WTC11 (cell line): ENCODE measurements at places on chromosomes 2 and 18. TPM values are rescaled to one million over a fixed set of nuclear protein-coding genes. Genes with fewer than 3 reads are reported as not detected.
A peak's percentile ranks its signal among the peaks of the same experiment; 100 is the strongest.

- H3K27ac ChIP-seq: no peak overlapping the region
- H3K4me3 ChIP-seq: no peak overlapping the region
- H3K4me1 ChIP-seq: no peaks in the 10 kb centered on the region
Measured at GRCh38 chr2:43685357-43685756, 9.1 kb upstream of the C1GALT1C1L start.

DNA sequence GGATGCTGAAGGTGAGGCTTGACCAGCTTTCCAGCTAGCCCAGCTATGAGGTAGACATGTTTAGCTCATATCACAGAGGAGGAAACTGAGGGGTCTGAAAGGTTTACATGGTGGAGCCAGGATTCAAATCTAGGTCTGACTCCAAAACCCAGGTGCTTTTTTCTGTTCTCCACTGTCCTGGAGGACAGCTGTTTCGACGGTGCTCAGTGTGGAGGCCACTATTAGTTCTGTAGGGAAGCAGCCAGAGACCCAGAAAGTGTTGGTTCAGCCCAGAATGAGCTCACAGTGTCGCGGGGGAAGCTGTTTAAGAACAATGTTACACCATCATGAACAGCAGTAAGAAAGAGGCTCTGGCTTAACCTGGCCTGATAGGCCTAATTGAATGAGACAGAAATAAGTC, 11.1 kb downstream of the PROC start:
- no peak overlapping the region for H3K4me3 ChIP-seq
- no peaks in the 10 kb centered on the region for H3K36me3 ChIP-seq
- no peak for DNase-seq
- no peak overlapping the region for H3K27ac ChIP-seq
- peaks cover 9% of the 10 kb centered on the region for H3K4me1 ChIP-seq

DNA sequence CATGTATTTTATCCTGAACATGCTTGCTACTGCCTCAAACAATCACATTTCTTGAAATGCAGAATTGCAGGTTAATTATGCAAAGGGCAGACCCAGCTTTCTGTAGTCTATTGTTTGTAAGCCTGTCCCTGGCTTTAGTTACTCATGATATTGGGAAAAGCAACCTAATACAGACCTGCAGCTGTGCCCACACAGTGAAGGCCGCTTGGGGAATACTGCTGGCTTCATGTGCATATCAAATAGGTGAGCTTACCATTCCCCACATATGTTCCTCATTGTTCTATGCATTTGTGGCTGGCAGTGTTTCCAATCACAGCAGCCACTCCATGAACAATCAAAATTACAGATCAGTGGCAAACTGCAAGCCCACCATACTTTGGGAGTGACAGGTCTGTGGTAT, 186.3 kb downstream of the TMEM163 start:
- no peaks in the 10 kb centered on the region for H3K36me3 ChIP-seq
- no peak for DNase-seq
- no peak overlapping the region for H3K27ac ChIP-seq
- H3K27me3 ChIP-seq: no peaks in the 10 kb centered on the region

DNA sequence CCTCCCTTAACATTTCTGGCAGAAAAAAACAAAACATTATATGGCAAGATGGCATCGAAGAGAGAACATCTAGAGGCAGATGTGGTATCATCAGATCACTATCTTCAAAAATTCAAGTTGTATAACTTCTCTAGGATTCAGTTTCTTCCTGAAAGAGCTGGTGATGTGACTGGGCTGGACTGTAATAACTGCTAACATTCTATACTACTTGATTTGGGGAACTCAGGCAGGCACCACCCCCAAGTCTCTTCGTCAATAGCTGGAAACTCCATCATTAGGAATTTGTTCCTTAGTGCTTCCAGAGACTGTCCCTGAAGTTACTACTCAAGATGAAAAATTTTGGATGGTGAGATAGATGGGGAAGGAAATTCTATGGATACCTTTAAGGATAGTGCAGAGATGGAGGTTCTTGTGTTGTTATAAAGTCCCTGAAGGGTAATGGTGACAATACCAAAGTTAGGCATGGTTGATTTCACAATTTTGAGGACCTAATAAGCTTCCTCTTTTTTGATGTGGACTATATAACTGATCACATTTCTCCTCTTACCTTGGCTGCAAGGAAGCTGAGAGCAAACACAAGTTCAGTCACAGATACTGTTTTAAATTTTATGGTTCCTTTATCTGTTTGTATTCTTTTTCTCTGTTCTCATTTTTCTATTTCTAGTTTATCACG, 59.1 kb upstream of the PGAP1 start:
- no peak overlapping the region for H3K27ac ChIP-seq
- H3K27me3 ChIP-seq: no peaks in the 10 kb centered on the region

- no peaks in the 10 kb centered on the region for H3K27me3 ChIP-seq
- peak overlapping the region; percentile 15; the same call in 1 of the 2 replicates for H3K27ac ChIP-seq
- H3K4me1 ChIP-seq: peaks cover 56% of the 10 kb centered on the region
Measured at GRCh38 chr2:206075113-206075512, 10.9 kb downstream of the INO80D start.

DNA sequence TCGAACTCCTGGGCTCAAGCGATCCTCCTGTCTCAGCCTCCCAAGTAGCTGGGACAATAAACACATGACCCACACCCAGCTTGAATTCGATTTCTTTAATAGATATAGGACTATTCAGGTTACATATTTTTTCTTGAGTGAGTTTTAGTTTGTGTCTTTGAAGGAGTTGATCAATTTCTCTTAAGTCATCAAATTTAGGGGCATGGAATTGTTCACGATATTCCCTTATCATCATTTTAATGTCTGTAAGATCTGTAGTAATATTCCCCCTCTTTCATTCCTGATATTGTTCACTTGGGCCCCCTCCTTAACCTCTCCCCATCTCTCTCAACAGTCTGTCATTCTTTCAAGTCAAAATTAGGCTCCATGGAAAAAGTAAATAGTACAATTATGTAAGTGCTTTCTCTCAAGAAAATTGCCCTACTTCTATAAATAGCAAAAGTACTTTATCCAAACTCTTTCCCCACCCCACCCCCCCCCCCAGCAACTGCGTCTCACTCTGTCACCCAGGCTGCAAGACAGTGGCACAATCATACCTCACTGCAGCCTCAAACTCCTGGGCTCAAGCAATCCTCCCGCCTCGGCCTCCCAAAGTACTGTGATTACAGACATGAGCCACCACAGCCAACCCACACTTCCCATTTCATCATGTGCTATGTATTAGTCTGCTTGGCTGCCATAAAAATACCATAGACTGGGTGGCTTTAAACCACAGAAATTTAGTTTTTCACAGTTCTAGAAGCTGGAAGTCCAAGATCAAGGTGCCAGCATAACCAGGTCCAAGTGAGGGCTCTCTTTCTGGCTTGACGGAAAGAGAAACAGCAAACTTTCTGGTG, 20.1 kb downstream of the WDR33 start:
- no peaks in the 10 kb centered on the region for H3K27me3 ChIP-seq
- no peaks in the 10 kb centered on the region for H3K4me1 ChIP-seq
- no peak for DNase-seq

DNA sequence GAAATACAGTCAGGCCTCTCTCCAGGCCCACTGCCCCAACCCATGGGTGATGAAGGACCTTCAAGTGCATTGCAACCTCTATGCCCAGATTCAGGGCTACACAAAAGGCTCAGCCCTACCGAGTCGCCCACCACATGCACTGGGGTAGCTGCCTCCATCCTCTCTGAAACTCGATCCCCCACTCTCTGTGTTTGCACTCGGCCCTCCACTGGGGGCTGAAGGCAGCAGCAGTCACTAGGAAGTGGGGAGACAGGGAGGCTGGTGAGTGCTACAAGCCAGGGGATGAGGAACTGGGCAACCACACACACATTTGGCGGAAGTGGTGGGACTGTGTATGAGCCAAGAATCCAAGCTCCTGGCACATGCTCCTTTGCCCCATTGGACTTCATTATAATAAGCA, 94.6 kb downstream of the CERS6 start:
- no peaks in the 10 kb centered on the region for H3K27me3 ChIP-seq
- peaks cover 46% of the 10 kb centered on the region for H3K4me1 ChIP-seq
- no peak overlapping the region for H3K4me3 ChIP-seq
- H3K36me3 ChIP-seq: peaks cover 9% of the 10 kb centered on the region
- peak; percentile 33 for DNase-seq

GRCh38 chr2:171460537-171460936, 26.5 kb downstream of the DCAF17 start:
- no peak for DNase-seq
- H3K27ac ChIP-seq: no peak overlapping the region
- no peak overlapping the region for H3K4me3 ChIP-seq
- no peaks in the 10 kb centered on the region for H3K27me3 ChIP-seq

- H3K4me1 ChIP-seq: peaks cover 23% of the 10 kb centered on the region
- no peaks in the 10 kb centered on the region; the same call in 1 of the 2 replicates for H3K27me3 ChIP-seq
- no peak overlapping the region for H3K27ac ChIP-seq
- no peak for DNase-seq
- H3K4me3 ChIP-seq: no peak overlapping the region
- H3K36me3 ChIP-seq: no peaks in the 10 kb centered on the region
Measured at GRCh38 chr18:45321520-45321919, 293.8 kb upstream of the SLC14A2 start.

DNA sequence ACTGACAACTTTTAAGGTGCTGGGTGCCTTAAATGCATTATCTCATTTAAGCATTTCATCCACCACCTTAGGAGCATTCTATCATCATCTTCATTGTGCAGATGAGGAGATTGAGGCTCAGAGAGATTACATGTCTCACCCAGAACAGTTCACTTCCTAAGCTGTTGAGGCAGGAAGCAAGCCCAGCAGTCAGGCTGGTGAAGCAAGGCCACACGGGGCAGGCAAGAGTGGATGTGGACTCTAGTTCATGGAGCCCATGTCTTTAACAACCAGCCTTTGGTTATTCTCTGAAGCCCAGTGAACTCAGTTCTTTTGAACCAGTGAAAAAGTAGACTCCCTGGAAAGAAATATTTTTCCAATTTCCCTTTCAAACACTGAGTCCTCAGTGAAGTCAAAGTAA, 294.8 kb upstream of the MGAT5 start:
- no peaks in the 10 kb centered on the region for H3K27me3 ChIP-seq
- 0 out of 2 replicates have a peak, but pooled peaks cover 2% of the 10 kb centered on the region for H3K4me1 ChIP-seq
- no peak overlapping the region for H3K27ac ChIP-seq

DNA sequence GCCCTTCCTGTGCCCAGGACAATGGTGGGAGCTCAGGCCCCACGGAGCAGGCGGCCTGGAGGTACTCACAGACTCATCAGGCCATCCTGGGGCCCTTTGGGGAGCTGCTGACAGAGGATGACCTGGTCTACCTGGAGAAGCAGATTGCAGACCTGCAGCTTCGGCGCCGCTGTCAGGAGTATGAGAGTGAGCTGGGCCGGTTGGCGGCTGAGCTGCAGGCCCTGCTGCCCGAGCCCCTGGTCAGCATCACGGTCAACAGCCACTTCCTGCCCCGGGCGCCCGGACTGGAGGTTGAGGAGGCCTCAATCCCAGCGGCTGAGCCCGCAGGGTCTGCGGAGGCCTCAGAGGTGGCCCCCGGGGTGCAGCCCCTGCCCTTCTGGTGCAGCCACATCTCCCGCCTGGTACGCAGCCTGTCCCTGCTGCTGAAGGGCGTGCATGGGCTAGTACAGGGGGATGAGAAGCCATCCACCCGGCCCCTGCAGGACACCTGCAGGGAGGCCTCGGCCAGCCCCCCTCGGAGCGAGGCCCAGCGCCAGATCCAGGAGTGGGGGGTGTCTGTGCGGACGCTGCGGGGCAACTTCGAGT, 8.3 kb upstream of the KLHL30 start:
- no peaks in the 10 kb centered on the region for H3K36me3 ChIP-seq
- H3K4me3 ChIP-seq: no peak overlapping the region
- no peaks in the 10 kb centered on the region for H3K4me1 ChIP-seq

GRCh38 chr18:40258311-40258710, 1696.7 kb upstream of the PIK3C3 start:
- H3K36me3 ChIP-seq: peaks cover 14% of the 10 kb centered on the region
- peaks cover 22% of the 10 kb centered on the region for H3K4me1 ChIP-seq
- no peaks in the 10 kb centered on the region; the same call in 1 of the 2 replicates for H3K27me3 ChIP-seq
- no peak overlapping the region for H3K27ac ChIP-seq
- no peak for DNase-seq

- H3K36me3 ChIP-seq: no peaks in the 10 kb centered on the region
- no peak overlapping the region for H3K4me3 ChIP-seq
Measured at GRCh38 chr2:94982675-94983074, 42.8 kb upstream of the MAL start.

DNA sequence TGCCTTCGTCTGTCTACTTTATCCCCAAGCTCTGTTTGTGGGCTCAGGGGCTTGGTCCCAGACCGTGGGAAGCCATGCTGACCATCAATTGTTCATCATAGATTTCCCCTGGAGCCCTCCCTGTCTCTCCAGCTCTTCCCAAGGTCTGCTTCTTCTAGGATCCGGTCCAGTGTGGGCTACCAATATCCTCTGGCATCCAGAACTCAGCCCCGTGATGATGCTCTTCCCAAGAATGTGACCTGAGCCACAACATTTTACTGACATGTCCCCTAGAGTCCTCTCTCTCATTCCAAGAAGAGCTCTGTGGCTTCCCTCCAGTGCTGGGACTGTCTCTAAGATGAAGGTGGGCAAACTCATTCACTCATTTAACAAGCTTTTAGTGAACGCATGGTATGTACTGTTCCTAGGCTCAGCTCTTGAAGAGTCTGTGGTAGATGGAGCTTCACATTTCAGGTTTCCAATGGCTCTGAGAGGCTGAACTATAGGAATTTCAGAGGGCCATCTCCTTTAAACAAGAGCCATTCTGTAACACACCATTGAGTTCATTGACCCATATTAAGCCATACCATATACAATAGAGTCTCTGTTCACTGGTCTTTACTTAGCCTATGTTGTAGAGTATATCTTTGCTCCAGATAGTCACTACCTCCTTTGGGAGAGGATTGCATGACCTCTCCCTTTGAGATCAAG, 142.0 kb upstream of the APCDD1 start:
- peaks cover 3% of the 10 kb centered on the region; the same call in 1 of the 2 replicates for H3K36me3 ChIP-seq
- H3K27ac ChIP-seq: no peak overlapping the region
- DNase-seq: no peak
- no peak overlapping the region for H3K4me3 ChIP-seq

DNA sequence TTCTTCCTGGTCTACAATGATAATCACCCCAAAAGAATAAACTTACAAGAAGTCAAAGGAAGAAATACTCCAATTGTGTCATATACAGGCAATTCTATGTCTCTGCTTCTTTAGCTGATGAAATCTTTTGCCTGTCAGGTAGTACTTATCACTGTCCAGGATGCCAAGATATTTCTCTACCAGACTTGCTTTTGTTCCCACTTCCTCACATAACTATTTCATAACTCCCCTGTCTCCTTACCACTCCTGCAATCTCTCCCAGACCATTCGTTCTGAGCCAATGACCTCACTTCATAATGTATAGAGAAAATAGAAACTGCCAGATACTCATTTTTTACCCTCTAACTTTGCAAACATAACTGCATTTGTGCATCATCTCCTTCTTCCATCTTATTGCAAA, 39.1 kb downstream of the HNMT start:
- no peaks in the 10 kb centered on the region for H3K27me3 ChIP-seq
- no peak overlapping the region for H3K27ac ChIP-seq
- no peaks in the 10 kb centered on the region for H3K4me1 ChIP-seq
- no peak overlapping the region for H3K4me3 ChIP-seq
- no peaks in the 10 kb centered on the region for H3K36me3 ChIP-seq

MLPH gene
- 7.7 to 10.3 TPM (median 9.7 TPM) in 3 replicates for total RNA-seq

ANKRD36B gene
- total RNA-seq: 9.1 to 10.4 TPM (median 9.9 TPM) in 3 replicates

WDR54 gene
- total RNA-seq: 55.2 to 95.7 TPM (median 89.3 TPM) in 3 replicates

SNTG2 gene
- 20.5 to 30.1 TPM (median 27.8 TPM) in 3 replicates for total RNA-seq

NIFK gene
- total RNA-seq: 72.4 to 91.3 TPM (median 74.5 TPM) in 3 replicates

CABLES1 gene
- 15.4 to 18.0 TPM (median 17.0 TPM) in 3 replicates for total RNA-seq

RAB31 gene
- total RNA-seq: 30.8 to 34.9 TPM (median 32.9 TPM) in 3 replicates

ATP6V1C2 gene
- total RNA-seq: 0.42 to 1.9 TPM (median 1.2 TPM) in 3 replicates
